Renal pelvis (tissue), 12 donors: ENCODE measurements at places on chromosomes 13 and 19.

DNA sequence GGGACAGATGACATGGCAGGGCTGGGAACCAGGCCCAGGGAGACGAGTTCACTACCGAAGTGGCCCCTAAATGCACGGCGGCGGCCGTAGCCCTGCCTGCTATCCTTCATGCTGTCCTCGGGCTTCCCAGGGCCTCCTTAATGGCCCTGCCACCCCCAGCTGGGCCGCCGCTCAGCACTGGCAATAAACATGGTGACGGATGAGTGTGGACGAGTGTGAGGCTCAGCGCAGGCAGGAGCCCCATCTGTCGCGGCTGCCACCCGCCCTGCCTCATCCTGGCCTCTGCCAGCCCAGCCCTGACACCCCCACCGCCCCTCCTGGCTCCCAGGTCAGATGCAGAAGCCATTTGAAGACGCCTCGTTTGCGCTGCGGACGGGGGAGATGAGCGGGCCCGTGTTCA lies 13.6 kb downstream of the PIN1 start:
- no peak for DNase-seq

GRCh38 chr19:46731007-46731501 lies 14.1 kb upstream of the PRKD2 start:
- DNase-seq = no peak

DNA sequence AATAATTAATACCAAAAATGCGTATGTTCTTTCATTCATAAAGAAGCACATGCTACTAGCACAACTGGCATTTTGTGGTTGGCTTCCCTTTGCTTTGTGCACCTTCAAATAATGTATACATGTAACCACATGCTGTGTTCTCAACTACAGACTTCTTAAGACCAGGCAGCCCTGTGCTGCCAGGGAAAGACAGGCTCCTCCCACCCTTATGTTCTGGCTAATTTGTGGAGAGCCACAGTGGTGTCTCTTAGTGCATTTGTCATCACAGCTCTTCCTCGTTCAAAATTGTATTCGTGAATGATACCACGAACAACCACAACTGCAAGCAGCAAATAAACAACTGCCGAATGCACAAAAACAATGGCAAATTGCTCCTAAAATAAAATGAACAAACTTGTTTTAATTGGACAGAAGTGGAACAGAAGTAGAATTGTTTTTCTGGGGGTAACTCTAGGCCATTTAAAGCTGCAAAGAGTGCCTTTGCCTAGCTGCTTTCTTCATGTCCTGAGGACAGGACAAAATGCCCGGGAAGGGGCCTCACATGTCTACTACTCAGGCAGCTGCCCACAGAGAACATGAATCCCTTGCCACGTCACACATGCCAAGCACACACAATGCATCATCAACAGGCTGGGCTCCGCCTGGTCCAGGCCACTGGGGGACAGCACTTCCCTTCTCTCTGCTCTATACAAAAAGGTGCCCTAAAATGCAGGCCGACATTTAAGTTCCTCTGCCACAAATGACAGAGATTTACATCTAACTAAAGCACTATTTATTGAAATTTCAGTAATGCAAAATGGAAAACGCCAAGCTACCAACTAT lies 21.7 kb downstream of the IRS2 start:
- no peak for DNase-seq

DNA sequence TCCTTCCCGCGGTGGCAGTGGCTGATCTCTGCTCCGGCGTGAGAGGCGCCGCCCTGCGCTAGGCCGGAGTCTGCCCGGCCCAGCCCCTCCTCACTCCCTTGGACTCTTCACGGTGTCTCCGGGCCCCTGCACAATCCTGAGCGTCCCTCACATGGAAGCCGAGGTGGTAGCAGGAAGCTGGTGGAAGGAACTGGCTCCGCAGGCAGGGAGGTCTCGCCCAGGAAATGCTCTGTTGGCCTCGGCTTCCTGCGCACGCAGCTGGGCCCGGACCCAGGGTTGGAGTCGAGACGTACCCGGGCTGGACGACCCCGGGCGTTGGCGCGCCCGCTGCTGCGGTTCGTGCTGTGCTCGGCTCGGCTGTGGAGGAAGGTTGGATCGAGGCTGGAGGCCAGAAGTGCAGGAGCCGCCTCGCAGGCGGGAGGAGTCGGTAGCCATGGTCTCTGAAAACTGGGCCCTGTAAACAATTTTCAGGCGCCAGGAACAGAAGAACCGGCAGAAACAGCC lies 46.3 kb downstream of the ZNF724 start:
- DNase-seq = no peak

DNA sequence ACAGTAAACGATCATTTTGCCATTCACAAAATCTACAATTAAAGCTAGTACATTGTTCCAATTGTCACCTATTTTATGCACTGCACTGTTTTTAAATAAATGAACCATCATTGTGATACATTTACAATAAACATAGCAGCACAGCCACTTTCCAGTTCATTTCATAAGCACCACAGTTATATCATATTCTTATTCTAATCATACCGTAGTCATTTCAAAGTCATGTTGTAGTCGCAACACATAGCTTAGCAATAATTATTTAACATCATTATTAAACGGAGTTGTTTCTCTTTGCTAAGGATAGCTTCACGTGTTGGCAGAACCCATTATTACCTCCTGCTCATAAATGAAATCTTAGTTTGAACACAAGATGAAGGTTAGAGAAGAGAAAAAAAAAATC lies 2.2 kb upstream of the PCDH9 start:
- no peak for DNase-seq

DNA sequence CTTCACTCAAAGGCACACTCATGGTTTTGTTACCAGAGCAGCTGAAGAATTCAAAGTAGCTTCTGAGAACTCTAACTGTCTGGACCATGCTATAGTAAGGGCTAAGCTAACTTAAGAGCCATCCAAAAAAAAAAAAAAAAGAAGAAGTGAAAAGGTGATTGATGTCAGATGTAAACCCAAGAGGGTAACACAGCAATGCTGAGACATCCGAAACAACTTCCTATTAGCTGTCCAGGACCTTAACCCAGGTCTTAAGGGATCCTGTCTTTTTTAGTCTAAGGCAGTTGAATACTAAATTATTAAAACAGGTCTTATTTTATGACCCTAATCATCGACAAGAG lies 11.2 kb upstream of the RAB20 start:
- DNase-seq = no peak
